ENCODE measurements at places on chromosomes 5 and 9.
A peak's percentile ranks its signal among the peaks of the same experiment; 100 is the strongest.

DNA sequence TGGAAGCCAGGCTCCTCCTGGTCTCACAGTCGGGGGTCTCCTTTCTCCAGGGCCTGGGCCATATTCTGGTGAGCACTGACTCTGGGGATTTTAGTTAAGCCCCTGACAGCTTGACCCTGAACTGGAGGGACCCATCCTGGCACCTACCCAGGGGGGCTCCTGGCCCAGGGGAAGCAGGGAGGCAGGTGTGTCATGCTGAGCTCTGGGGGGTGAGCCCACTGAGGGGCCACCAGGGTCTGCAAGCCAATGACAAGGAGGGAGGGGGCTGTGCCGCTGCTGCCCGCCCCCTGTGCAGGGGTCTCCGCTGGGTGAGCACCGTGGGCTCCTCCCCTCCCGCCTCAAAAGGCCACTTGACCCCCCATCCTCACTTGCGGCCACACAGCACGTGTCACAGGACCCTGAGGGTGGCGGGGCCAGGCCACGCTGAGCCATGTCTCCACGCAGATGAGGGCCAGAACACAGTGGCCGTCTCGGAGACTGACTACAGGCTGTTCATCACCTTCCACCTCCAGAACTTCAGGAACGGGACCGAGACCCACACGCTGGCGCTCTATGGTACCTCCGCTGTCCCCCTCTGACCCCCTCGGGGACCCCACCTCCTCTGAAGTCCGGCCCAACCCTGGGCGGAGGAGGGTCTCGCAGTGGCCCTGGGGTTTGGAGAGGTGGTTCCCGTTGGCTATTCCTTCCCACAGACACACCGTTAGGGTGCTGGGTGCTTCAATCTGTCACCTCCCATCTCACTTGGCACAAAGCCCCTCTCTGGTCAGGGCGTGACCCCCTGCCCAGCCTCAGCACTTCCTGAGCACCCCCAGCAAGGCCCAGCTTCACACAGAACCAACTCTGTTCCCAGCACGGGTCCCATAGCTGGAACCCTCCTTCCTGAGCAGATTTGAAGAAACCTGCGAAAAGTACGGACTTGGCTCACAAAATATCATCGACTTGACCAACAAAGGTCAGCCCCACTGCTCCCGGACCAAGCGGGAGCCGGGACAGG is 2.0 kb downstream of the LCN9 start:
- DNase-seq: no peak

GRCh38 chr5:55903121-55903701 is 52.1 kb downstream of the IL31RA start:
- DNase-seq: no peak

GRCh38 chr5:93611976-93612854 is 29.2 kb downstream of the NR2F1 start:
- no peak for DNase-seq

- no peak for DNase-seq
These were observed 97.3 kb upstream of the SPATA31C2 start for GRCh38 chr9:88235615-88236014.

DNA sequence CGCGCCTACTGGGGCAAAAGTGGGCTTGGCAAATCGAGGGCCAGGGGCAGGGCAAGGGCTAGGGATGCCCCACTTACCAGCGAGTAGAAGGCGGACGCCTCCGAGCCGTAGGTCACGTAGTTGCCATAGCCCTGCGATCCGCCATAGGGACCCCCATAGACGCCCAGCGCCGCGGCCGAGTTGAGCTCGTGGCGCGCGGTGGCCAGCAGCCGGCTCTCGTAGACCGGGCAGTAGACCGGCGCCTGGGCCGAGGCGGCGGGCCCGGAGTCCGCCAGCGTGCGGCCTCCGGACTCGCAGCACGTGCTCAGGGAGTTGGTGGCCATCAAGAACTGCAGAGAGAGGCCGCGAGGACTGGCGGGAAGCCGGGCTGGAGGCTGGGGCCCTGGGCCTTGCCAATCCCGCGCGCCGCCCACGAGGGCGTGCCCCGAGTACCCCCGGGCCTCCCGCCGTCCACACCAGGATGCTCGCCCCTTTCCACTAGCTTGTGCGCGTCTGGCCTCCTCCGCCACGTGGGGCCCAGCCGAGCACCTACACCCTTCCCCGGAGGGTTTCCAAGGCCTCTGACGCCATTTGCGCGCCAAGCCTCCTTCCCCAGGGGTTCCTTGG is 891 bp downstream of the IRX4 start:
- no peak for DNase-seq

DNA sequence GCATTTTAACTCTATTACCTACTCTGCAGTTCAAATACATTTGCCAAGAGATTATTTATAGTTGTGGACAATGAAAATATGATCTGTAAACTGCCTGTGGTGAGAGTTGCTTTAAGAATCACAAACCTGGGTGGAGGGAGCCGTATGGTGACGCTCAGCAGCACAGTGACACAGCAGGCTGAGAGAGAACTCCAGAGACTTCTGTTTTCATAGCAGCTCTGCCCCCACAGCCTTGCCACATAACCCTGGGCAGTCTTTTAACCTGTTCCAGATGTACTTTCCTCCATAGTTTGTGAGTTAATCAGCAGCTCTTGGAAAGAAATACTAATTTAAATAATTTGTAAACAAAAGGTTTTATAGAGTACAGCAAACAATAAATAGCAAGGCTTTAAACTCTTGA is 450.5 kb downstream of the ELAVL2 start:
- DNase-seq: no peak

DNA sequence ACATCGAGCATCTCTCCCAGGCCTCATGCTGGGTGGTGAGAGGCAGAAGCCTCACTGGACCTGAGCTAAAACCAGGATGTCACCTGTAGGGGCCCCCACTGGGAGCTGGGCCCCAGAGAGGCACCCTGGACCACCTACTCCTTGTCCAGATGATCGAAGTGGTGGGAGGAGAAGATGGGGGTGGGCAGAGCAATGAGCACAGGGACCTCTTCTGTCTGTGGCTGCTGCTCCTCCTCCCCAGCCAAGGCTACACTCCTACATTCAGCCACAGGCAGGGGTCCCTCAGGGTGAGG is 227.5 kb downstream of the CACNA1B start:
- no peak for DNase-seq

GRCh38 chr5:130978475-130978874 is 186.6 kb downstream of the HINT1 start:
- no peak for DNase-seq

- DNase-seq: no peak
These were observed 7.3 kb upstream of the CDC14B start for GRCh38 chr9:96626912-96627311.

GRCh38 chr5:151087486-151087885 is 6.7 kb upstream of the TNIP1 start:
- DNase-seq: no peak

DNA sequence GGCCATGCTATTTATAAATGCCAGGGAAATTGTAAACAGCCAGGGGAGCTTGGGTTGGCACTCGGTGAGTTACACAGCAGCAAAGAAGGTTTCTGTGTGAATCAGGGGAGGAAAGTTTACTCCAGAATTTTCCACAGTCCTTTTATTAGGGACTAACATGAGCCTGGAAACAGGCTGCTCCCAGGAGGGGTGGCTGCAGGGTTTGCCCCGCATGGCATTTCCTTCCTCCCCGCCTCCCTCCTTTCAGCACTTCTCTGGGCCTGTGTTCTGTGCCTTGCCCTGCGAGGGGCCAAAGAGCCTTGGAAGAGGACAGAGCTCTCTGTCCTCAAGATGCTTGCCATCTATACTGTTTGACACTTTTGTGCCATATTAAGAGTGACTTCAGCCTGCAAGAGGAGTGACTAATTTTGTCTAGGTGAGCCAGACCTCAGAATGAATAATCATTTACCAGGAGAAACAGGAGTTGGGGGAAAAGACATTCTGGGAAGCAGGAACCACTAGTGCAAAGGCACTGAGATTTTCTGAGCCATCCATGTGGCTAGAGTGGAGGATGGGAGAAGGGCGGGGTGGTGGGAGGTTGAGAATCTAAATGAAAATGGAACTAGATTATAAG is 1.8 kb downstream of the GSN start:
- no peak for DNase-seq

DNA sequence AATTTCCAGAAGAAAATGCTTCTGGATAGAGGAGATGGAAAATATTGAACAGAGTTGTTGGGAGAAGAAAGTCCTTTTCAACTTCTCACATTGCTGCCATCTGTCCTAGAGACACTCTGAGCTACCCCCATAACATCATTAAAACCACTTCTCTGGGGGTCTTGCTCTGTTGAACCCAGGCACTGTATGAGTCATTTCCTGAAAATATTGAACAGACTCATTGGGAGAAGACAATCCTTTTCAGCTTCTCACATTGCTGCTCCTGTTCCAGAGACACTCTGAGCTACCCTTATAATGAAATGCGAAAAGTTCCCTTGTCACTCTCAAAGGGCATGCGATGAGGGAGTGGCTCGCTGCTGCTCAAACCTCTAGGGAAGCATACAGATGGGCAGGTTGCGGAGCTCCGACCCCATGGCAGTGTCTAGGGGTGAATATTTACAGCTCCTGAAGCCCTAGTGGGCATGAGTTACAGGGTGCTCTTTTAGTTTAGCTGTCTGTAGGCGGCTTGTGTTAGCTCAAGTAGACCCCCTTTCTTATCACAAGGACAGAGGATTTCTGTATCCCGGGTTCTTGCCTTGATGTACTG is 90.7 kb downstream of the CDKN2A start:
- DNase-seq: no peak

GRCh38 chr5:135571902-135572301 is 6.9 kb downstream of the CXCL14 start:
- DNase-seq: no peak

DNA sequence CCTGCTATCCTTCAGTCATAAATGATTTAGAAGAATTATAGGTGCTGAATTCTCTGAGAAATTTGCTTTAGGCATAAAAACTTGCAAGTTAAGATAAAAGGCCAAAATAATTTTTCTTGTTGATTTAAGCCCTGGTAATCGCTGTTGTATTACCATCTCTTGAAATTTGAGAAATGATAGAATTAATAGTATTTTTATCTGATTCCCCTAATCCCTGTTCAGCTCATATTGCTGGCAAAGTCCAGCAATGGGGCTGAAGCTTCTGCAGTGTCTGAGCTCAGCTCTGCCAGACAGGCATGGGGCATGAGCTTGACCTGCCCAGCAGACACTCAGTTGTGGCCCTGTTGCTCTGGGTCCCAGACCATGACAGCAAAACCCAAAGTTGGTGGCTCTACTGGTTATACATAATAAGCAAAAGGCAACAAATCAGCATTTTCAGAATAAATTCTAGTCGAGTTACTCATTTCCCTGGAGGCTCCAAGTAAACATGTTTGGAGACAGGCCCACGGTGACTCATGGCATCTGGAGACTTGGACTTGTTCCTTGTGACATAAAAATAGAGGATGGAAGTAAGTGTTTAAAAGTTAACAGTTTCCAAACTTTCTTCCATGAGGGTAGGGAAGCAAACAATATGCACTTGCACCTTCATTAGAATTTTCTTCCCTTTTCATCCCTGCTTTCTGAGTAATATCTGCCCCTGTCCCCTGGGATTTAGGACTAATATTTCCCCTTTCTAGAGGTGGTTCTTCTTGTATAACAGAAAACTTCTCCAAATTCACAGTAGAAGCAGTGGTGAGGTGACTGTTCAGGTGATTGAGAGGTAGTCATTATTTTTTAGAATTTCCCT is 60.2 kb upstream of the SLC2A8 start:
- peak; percentile 64 for DNase-seq

Measured in prostate gland (tissue), 2 donors.